Effector memory CD8-positive, alpha-beta T cell (primary cell): ENCODE measurements at places on chromosomes 16 and 17.
A peak's percentile ranks its signal among the peaks of the same experiment; 100 is the strongest.

DNA sequence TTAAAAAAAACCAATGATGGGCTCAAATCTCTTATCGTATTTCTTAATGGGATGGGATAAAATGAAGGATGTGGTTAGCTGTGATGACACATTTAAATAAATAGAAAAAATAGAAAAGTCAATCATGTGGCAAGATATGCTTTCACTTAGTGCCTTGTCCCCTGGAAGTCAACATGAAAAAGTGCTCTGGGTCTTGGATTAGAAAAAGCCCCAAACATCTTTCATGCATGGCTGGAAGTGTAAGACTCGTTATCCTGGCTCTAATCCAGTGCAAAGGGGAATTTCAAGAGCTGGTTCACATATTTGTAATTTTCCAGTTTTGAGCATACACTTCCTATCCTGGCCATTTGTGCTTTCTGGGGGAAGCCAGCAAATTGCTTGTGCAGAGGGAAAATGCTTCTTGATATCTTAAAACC lies 160.9 kb downstream of the MAP2K6 start:
- no peak for DNase-seq

DNA sequence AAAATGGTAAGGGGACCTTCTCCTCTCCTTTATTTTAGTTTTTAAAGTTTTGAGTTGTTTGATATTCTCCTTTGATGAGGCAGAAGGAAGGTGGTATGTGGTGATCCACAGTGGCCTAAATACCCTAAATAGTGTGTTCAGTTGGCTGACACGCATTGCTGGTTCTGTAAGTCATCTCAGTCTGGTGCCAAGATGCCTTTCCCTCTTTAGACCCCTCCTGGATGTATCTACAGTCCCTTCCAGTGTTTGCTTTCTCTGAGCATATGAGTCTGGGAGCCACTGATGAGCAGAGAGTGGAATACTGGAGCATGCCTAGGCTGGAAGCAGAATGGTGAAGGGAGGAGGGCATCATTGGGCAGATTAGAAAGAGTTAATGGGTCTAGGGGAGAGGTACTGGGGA lies 64.5 kb downstream of the NEUROD2 start:
- DNase-seq, result no peak

DNA sequence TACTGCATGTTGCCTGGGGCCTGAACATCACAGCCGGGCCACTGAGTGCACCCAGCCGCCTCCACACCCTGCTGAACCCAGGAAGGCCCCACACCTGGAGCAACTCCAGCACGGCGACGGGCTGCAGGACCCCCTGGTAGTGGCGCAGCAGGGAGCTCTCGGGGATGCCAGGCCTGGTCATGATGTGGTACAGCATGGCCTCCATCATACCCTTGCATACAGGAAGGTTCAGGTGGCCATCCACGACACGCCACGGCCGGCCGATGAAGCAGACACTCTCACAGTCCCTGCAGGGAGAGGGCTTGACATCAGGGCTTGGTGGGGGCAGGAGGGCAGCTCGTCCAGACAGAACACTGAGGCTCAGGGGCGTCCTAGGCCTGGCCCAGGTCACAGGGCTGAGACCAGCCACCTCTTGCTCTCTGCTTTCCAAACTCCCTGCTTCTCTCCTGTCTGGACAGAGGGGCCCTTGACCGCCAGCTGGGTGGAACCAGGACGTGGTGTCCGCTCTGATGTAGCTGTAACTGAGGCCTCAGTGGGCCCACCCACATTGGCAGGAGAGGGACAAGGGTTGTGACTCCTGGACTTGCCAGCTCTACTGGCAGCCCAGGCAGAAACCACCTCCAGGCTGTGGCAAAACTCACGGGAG lies 60.3 kb downstream of the IL21R start:
- DNase-seq, result no peak

- peak; percentile 59 for DNase-seq
Measured at GRCh38 chr17:1365445-1366039, 34.5 kb downstream of the YWHAE start.

DNA sequence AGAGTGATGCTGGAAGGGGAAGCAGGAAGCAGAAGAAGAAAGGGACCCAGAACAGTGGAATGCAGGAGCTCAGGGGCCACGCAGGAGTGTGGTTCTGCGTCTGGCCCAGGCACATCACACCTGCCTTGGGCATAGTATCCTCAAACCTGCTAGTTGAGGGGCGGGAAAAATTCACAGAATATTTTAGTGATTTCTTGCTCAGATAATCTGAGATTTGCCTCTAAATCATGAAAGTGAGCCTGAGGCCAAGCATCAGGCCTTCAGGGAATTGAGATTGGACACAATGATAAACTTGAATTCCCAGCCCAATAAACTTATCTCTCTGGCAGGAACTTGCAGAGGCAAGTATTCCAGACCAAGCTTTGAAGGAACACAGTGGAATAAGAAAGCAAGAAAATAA lies 48.5 kb upstream of the CCL2 start:
- DNase-seq, result no peak

DNA sequence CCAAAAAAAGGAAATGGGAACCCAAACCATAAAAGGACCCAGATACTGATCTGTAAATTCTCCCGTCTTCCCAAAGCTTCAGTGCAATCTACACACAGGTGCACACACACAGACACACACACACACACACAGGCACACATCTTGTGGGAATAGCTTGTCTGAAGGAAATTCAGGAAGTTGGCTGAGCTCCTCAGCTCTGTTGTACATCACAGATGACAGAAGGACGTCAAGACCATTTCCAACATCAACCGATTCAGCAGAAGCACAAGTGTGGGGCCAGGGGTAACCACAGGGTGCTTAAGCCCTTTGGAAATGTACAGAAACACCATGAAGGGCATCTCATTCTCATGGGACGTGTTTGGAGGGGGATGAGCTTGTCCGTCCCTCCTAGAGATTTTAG lies 498.1 kb upstream of the PSMD7 start:
- no peak for DNase-seq

- DNase-seq, result no peak
Measured at GRCh38 chr17:10126616-10127501, 71.5 kb downstream of the GAS7 start.

DNA sequence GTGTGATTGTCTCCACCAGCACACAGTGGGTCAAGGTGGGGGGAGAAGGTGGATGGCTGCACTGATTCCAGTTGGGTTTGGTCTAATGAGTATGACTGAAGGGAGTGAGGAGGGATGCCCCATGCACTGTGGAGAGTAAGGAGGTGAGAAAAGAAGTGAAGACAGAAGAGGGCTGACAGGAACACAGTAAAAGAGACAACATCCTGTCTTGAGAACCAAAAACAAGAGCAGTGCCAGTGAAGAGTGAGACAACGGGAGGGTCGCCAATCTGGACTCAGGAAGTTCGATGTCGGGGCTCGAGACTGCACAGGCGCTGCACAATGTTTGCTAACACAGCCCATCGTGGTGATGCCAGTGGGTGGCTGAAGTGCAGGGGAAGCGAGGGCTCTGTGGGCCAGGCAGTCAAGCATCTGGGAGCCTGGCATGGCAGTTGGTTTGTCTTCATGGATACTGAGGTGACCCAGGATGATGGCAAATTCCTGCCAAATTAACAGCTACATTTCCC lies 34.1 kb downstream of the DUSP14 start:
- no peak for DNase-seq

GRCh38 chr17:28956112-28956511 lies 4.8 kb upstream of the PHF12 start:
- DNase-seq, result no peak
